Bladder microvascular endothelial cell (primary cell): ENCODE measurements at places on chromosomes 16 and 17. TPM values are rescaled to one million over a fixed set of nuclear protein-coding genes. Genes with fewer than 3 reads are reported as not detected.

PLXDC1 gene
- 0.06 and 0.16 TPM in 2 replicates for total RNA-seq

KRT27 gene
- not detected in 2 replicates for total RNA-seq

BCAR1 gene
- 58.9 and 200 TPM in 2 replicates for total RNA-seq

KRTAP3-1 gene
- not detected in 2 replicates for total RNA-seq

CCL4 gene
- total RNA-seq, result not detected in 2 replicates

PYY gene
- not detected in 2 replicates for total RNA-seq

DHRS11 gene
- 5.2 and 8.9 TPM in 2 replicates for total RNA-seq

TBC1D28 gene
- 0.19 TPM in 1 of 2 replicates, not detected in the other for total RNA-seq

KLHL10 gene
- total RNA-seq, result under 0.01 and 0.19 TPM in 2 replicates

ITGA2B gene
- under 0.01 and 0.76 TPM in 2 replicates for total RNA-seq

MYO15A gene
- under 0.01 and 0.44 TPM in 2 replicates for total RNA-seq

NMRAL1 gene
- total RNA-seq, result 52.9 and 60.2 TPM in 2 replicates

NPIPB12 gene
- 16.7 and 82.9 TPM in 2 replicates for total RNA-seq

NPIPB8 gene
- 0.49 TPM in 1 of 2 replicates, not detected in the other for total RNA-seq

SLC5A10 gene
- total RNA-seq, result under 0.01 TPM in 1 of 2 replicates, not detected in the other

CLEC3A gene
- not detected in 2 replicates for total RNA-seq

RNF112 gene
- 0.25 TPM in 1 of 2 replicates, not detected in the other for total RNA-seq

CUEDC1 gene
- total RNA-seq, result 5.7 and 6.4 TPM in 2 replicates

ACSM3 gene
- 0.32 and 1.4 TPM in 2 replicates for total RNA-seq

KRTAP9-7 gene
- not detected in 2 replicates for total RNA-seq

MFSD11 gene
- total RNA-seq, result 19.3 and 31.5 TPM in 2 replicates

BRIP1 gene
- total RNA-seq, result 6.2 and 10.3 TPM in 2 replicates

SPAG7 gene
- total RNA-seq, result 44.0 and 53.9 TPM in 2 replicates

CDH1 gene
- not detected in 2 replicates for total RNA-seq

TMEM235 gene
- total RNA-seq, result 0.16 and 0.25 TPM in 2 replicates

FOXN1 gene
- total RNA-seq, result not detected in 2 replicates

KRT33A gene
- not detected in 2 replicates for total RNA-seq

OTOP2 gene
- total RNA-seq, result not detected in 2 replicates

GFAP gene
- total RNA-seq, result 0.16 TPM in 1 of 2 replicates, not detected in the other

FBXW10 gene
- 0.06 TPM in 1 of 2 replicates, not detected in the other for total RNA-seq

CCL7 gene
- 0.38 TPM in 1 of 2 replicates, not detected in the other for total RNA-seq

PIMREG gene
- total RNA-seq, result 16.3 and 32.2 TPM in 2 replicates
